KG1 (cell line): ENCODE measurements at places on chromosomes 12 and 14.

DNA sequence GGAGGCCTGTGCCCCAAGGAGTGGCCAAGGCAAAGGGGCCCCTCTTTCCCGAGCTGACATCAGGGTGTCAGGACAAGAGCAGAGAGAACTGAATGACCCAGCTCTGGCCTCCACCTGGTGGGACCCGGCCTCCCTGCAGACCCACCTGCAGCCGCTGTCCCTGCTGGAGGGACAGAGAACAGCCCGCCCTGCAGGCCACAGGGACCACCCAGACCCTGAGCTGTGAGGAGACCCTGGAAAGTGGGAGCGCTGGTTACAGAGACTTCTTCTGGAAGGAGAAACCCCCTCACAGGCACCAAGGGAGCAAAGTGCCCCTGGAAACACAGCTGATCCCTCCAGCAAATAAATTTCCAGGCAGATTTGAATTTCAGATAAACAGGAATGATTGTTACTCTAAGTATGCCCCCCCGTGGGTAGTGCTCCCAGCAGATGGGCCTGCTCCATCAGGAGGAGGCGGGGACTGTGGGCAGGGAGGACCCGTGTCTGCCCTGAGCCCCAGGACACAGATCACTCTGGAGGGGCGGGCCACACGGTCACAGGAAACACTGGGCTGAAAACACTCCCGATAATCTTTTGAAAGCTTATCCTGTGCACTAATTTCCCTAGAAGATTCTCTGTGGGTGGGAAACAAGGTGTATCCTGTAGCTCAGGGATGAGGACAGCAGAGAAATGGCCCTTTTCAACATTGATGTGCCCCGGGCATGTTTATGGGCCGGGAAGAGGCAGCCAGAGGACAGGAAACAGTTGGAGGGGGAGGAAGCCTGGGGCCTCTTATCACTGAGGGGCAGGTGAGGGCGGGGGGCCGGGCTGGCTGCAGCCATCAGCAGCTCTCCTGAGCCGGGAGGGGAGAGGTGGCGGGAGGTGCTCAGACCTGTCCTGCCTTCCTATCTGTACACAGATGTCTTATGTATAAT lies 276.0 kb downstream of the ADGRD1 start:
- peak; percentile 20 for DNase-seq

DNA sequence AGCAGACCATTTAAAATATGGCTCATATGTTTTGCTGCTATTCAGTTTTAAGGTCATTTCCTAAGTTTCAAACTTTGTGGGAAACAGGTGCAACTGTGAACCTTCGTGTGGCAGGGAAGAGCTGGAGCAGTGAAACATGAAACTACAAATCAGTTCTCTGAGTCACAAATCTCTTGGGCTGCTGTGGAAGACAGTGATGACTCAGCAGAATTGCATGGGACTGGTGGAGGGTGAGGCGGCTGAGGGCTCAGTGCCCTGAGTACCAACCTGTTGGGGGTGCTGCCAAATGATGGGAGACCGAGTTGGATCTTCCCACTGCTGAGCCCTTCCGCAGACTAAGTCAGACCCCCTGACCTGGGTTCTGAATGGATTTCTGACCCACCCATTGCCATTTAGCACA lies 8.4 kb upstream of the CALM1 start:
- DNase-seq: no peak

DNA sequence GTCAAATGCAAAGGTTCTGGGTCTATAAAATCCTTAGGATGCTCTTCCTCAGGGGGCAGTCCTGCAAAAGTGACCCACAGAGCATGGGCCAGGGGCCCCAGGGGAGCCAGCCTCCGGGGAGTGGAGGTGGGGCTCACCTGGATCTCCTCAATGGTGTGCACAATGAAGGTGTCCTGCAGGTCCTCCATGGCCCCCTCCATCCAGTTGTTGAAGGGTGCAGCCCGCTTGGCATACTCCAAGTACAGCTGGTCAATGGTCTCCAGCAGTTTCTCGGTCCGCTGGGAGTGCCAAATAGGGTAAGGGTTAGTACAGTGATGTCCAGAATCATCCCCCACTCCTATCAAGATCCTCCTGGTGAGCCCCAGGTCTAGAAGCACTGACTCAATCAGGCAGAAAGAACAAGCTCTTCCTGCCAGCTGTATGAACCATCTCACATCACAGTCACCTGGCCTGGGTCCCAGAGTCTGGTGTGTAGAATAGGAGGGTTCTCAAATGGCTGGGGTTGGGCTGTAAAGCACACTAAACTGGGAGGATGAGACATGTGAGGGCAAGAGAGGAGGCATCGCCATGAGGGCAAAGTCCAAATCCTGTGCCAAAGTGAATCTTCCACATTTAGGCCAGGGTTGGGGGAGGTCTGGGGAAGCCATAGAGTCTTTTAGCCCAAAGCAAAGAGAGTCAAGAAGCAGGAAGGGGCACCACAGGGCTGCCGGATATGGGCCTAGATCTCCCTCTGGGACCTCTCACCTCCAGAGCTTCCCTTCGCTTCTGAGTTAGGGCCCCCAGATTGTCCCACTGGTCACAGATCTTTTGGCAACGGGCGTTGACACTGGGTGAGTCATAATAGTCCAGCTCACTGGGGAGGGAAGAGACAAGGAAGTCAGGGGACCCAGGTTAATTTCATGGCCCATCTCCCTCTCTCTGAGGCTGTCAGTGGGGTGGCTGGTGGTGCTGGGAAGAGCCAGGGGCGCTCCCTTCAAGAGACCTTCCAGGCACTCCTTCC lies 91.5 kb upstream of the ZFP36L1 start:
- DNase-seq: no peak

- no peak for DNase-seq
Observed at GRCh38 chr12:107632246-107632645, 53.4 kb upstream of the PWP1 start.

DNA sequence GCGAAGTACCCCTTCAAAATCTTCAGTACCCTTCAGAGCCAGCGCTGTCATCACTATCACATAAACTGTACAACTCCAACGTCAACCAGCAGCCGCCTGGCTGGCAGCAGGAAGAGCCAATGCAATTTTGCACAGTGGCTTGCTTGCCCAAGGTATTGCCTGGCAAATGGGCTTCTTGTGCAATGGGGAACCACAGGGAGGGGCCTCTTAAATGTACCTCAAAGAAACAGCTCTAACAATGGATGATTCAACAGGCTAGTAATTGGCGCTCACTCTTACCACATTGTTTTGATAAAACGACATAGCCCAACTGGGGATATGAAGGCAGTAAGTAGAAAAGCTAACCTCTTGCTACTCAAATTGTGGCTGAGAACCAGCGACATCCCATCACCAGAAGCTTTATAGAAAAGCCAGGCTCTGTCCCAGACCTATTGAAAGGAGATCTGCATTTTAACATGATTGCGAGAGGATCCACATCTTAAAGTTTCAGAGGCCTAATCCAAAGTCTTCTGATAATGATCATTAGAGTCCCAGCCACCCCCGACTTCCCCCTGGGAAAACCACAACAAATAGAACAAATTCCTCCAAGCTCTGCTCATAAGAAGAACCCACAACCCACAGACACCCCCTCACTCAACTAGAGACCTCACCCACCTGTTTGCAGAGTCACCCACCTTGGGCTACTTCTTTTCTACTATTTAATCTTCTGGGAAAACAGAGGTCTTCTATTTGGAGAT lies 125.3 kb upstream of the HIF1A start:
- peak; percentile 4 for DNase-seq

- no peak for DNase-seq
Observed at GRCh38 chr14:103662591-103662990, 33.6 kb downstream of the KLC1 start.

DNA sequence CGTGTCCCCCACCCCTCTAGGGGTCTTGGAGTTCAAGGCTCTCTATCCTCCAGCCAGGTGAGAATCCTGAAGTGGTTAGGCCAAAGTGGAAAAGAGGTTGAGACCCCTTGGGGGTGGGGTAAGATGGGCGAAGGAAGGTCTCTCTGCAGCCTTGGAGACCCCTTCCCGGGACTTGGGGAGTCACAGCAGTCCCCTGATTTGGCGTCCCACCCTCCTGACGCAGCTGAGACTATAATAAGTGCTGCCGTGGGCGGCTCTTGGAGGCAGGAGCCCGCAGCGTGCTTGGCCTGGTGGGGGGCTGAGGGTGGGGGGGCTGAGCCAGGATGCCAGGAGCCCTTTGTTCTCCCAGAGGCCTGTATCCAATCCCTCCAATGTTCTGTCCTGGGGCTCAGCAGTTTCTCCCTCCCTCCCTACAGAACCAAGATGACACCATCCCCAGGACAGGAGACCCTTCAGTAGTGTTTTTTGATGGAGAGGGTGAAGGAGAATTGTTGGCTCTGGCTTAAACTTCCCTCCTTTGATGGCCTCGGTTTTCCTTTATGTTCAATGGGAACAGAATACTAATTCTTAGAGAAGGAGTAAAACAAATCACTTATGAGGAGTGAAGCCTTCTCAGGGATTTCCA lies 1.5 kb upstream of the AGAP2 start:
- no peak for DNase-seq

- no peak for DNase-seq
Observed at GRCh38 chr12:42756841-42757623, 167.5 kb upstream of the PRICKLE1 start.

DNA sequence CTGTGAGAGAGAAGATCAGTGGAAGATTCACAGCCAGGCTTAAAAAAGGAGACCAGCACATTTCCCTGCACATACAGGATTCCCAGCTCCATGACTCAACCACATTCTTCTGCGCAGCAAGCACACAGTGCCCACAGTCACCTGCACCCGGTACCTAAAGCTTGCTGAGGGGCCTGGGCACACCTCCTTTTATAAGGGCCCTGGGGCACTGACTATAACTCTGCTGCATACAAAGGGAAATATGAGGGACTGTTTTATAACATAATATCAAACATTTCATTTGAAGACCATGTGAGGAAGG lies 322.9 kb downstream of the DAD1 start:
- no peak for DNase-seq

- DNase-seq: no peak
Observed at GRCh38 chr14:44490966-44491365, 16.1 kb downstream of the FSCB start.

DNA sequence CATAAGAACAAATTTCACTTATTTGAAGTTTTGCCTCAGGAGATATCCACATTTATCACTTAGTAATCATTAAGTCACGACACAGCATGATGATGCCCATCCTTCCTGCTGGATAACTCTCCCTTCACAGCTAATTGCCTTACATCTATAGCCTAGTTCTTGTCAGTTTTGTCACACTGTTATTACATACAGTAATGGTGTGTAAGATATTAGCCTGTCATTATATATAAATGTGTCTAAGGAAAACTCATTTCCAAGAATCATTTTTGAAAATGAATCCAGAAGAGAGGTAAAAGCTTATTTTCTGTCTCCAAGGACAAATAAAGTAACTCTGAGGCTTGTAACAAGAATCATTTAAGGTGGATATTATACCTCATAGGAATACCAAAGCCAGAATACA lies 193.2 kb upstream of the ARID2 start:
- no peak for DNase-seq

GRCh38 chr14:65370801-65371248 lies 41.7 kb upstream of the FUT8 start:
- no peak for DNase-seq

- no peak for DNase-seq
Observed at GRCh38 chr14:95695913-95696312, 9.7 kb downstream of the TCL1B start.

- no peak for DNase-seq
Observed at GRCh38 chr12:18580291-18580690, 157.5 kb downstream of the PLCZ1 start.
